Amniotic stem cell (primary cell): ENCODE measurements at places on chromosomes 3 and 15.

GRCh38 chr15:30929982-30930381 is 26.3 kb downstream of the FAN1 start:
- DNase-seq = no peak

GRCh38 chr3:171200750-171201088 is 174.2 kb upstream of the SLC2A2 start:
- no peak for DNase-seq

DNA sequence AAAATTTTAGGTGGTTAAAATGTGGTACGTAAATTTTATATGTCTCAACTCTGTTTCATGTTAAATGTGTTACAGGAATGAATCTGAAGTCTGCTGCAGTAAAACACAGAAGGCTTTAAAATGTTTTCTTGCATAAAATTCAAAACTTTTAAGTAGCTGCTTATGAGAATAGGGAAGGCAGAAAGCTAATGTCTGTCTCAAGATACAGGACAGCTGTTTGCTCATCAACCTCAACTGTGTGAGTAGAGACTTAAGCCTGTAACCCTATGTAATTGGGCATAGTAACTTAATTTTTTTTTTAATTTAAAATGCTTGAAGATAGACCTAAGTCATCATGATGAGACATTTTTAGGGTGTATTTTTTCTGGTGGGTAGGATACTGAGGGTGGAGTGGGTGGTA is 38.9 kb downstream of the ZFAND6 start:
- DNase-seq = no peak

GRCh38 chr3:171783086-171783485 is 27.2 kb downstream of the PLD1 start:
- DNase-seq = no peak

- DNase-seq = no peak
Measured at GRCh38 chr3:70703305-70704102, 391.1 kb upstream of the MDFIC2 start.

DNA sequence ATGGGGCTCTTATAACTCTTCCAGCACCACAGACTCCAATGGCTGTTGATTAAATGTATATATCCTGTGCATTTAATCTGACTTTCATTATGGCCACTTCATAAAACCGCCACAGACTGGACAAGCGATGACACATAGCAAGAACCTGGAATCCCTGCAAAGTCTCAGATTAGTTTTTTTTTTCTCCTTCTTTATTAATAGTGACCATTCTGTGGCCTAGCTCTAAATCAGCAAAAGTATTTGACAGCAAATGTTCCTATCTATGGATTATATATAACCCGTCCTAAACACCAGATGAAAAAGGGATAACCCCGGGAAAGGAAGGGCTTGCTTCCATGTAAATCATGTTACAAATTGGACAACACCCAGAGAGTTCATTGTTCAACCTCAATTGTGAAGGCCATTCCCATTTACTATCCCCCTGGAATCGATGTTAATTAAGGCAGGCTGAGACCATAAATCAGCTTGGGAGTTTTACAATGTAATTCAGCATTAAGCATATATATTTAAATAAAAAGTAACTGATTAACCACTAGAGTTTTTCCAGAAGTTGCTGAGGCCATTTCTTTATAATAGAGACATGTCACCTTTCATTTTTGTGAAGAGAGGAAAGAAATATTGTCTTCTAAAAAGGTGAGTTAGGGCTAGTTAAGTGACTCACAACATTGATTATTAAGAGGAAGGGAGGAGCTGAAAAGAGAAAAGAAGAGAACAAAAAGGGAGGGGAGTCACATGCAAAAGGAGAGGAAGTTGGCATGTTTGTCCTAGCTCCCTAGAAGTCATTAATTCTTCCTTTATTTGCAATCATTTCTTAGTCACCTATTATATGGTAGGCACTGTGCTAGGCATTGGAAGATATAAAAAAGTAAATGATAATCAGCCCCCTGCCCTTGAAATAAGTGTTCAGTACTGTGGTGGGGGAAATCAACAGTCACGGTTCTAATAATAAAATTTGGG is 26.2 kb downstream of the ALDH1A2 start:
- DNase-seq = no peak

DNA sequence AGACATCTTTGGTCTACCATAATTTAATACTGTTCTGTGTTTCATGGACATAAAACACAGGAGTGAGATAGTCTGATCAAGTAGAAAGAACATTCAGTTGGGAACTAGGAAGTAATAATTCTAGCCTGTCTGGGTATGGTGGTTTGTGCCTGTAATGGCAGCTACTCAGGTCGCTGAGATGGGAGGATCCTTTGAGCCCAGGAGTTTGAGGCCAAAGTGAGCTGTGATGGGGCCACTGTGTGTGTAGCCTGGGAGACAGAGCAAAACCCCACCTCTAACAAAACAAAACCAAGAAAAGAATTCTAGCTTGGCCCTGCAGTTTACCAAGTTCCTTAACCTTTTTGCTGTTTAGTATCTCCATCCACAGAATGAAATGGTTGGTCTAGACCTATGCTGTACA is 36.8 kb downstream of the KAT2B start:
- DNase-seq = no peak

GRCh38 chr15:101458908-101459578 is 30.5 kb downstream of the PCSK6 start:
- DNase-seq = no peak

DNA sequence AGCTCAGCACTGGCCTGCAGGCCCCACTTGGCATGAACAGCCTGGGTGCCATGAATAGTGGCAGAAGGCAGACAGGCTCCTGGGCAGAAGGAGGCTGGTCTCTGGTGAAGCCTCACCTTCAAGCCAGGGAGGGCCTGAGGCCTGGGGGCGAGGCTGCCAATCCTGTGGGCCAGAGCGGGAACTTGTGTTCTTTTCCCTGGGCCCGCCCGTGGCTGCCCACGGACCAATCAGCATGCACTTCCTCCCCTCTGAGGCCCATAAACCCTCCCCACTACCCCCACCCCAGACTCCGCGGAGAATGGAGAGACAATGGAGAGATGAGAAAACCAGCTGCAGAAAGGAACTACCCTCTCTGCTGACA is 283.8 kb upstream of the ROBO1 start:
- no peak for DNase-seq

DNA sequence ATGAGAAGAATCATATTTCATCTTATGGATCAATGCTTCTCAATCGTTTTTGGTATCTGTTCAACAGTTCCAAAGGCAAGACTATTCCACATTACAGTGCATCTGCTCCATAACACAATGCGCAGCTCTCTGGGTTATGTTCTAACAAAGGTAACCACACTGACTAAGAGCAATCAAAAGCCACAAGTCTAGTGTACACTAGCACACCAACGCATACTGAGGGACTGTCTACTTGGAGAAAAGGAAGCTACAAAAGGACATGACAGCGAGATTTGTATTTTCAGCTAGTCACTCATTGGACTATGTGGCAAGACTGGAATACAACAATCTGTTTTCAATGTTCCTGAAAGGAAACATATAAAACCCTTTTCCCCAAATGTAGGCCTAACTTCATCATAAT is 35.8 kb downstream of the SETD2 start:
- DNase-seq = no peak

GRCh38 chr15:66789029-66790025 is 87.3 kb downstream of the SMAD6 start:
- peak; percentile 18 for DNase-seq

GRCh38 chr15:25850154-25851111 is 12.7 kb downstream of the ATP10A start:
- peak; percentile 41 for DNase-seq

GRCh38 chr15:55897560-55898336 is 95.7 kb downstream of the NEDD4 start:
- no peak for DNase-seq

DNA sequence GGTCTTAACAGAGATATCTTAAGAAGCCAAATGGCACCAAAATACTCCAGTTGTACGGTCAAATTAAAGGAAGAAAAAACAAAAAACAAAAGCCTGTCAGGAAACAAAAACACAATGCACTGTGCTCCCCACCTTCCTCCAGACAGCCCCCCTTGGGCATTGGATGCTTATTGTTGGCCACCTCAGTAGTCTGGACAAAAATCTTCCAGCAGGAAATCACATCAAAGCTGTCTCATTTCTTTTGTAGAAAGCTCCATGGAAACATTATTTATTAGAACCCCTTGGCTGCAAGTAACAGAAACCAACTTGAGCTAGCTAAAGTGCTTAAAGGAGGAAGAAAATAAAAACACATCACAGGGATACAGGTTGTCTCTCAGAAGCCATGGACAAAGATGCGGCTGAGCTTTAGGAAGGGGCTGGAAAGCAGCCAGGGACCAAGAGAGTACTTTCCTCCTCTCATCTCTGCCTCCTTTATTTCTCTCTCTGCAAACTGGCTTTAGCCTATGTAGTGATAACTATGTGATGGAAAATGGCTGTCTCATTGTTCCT is 651.5 kb upstream of the ADAMTS9 start:
- no peak for DNase-seq

GRCh38 chr15:52018244-52018643 is 775 bp upstream of the MAPK6 start:
- DNase-seq = no peak

- no peak for DNase-seq
Measured at GRCh38 chr15:67778968-67779548, 46.3 kb upstream of the SKOR1 start.

DNA sequence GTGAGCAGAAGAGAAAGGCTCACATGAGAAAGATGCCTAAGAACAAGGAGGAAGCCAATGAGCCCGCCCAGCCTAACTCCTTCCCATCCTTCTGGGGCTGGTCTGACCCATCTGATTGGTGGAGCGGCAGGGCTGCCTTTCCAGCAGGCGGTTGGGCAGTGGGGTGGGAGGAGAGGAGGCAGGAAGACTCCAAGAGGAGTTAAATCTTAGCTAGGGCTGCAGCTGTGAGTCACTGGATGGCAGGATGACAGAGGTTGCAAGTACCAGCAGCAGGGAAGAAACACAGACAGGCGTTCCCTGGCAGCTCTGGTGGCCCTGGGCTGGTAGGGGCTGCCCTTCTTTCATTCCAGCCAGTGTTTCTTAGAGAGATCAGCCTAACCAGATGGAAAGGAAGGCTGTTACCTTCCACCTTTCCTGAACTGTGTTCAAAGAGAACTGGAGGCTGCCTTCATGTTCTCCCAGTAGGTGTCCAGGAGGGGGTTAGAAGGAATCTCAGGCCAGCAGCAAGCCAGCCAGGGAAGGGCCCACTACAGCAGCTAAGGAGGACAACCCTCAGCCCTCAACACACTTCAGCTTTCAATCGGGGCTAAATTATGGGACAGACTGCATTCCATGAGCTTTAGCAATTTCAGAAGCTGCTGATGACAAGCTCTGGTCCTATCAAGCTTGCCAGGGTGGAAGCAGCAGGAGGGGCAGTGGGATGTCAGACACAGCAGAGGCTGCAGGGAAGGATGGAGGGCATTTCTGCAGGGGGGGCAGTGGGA is 50.3 kb downstream of the CHSY1 start:
- DNase-seq = peak; percentile 97

GRCh38 chr15:31078471-31078870 is 23.1 kb downstream of the TRPM1 start:
- DNase-seq = no peak

GRCh38 chr3:187982142-187982541 is 171.8 kb upstream of the LPP start:
- DNase-seq = no peak

- no peak for DNase-seq
Measured at GRCh38 chr15:90227816-90228772, 5.6 kb downstream of the CIB1 start.

DNA sequence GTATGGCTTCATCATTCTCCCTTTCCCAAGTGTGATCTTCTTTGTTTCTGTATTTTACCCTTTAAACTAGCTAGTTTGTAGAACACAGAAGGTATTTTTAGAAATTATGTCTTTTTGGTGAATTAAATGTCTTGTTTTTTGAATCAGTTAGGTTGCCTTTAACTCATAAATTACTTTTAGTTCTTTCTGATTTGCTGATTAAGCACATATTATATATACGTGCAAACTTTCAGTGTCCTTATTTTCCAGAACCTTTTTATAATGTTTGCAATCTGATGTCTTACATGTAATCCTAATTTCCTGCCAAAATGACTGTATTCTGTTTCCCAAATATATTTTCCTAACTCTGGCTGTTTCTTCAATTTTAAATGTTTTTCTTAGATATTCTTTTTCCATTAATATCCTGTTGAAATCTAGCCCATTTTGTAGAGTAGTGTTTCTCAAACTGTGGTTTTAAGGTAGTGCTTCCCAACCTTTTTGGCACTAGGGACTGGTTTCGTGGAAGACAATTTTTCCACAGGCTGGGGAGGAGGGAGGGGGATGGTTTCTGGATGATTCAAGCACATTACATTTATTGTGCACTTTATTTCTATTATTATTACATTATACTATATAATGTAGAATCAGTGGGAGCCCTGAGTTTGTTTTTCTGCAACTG is 51.8 kb downstream of the CHD2 start:
- no peak for DNase-seq

- no peak for DNase-seq
Measured at GRCh38 chr15:73632670-73633058, 525 bp downstream of the NPTN start.

DNA sequence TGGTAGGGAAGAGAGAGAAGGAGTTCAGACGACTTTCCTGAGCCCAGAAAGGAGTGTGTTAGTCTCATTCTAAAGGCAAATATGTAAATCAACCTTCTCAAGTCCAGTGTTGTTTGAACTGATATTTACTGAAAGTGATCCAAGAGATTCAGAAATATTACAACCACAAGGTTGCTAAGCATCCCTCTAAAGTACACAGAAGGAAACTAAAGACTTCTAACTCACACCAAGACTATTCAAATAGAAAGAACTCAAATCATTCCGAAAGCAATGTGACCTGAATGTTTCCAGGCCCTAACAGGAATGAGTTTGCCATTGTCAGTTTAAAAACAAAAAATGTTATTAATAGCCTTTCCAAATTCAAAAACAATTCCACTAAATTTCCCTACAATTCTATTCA is 56.9 kb upstream of the VGLL3 start:
- DNase-seq = no peak

GRCh38 chr3:167675848-167676247 is 22.1 kb upstream of the WDR49 start:
- DNase-seq = no peak

- DNase-seq = no peak
Measured at GRCh38 chr3:170320461-170321121, 36.9 kb upstream of the SKIL start.

- no peak for DNase-seq
Measured at GRCh38 chr3:40837300-40837699, 312.5 kb downstream of the ZNF621 start.

DNA sequence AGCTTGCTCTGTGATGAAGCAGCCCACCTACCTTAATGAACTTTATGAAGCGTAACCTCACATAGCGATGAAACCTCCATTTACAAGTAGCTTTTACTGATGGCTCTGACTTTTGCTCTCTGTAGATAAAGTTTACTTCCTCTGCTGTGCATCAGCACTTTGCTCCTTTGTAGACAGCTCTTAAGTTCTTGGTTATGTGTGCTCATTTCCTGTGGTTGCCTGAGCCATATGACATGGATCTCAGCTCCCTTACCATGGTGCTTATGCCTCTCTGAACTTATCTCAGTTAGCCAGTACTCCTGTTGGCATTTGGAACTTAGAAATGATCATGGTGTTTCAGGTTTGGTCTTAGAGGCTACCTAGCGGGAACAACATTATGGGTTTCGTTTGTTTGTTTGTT is 7.8 kb downstream of the MFSD1 start:
- DNase-seq = no peak
